ENCODE measurements at places on chromosomes 4 and X.
A peak's percentile ranks its signal among the peaks of the same experiment; 100 is the strongest.

GRCh38 chr4:15526924-15527592 lies 57.4 kb downstream of the CC2D2A start:
- no peak for DNase-seq

GRCh38 chrX:108138814-108139702 lies 47.5 kb downstream of the ATG4A start:
- DNase-seq, result no peak

DNA sequence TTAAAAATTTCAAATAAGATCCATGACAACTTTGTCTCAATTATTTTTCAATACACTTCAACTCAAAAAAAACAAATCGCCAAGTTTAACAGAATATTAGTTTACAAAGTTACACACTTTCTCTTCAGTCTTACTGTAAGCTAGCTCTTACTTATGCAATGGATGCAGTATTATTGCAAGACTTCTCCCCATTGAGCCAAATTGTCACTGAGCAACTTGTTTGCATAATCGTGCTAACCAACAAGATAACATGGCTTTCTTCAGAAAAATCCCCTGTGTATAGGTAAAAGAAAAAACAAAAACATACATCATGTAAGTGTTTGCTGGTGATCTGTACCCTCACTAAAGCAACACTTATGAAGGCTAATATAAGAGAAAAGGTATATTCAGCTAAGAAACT lies 18.9 kb downstream of the DNAJB14 start:
- DNase-seq, result no peak

DNA sequence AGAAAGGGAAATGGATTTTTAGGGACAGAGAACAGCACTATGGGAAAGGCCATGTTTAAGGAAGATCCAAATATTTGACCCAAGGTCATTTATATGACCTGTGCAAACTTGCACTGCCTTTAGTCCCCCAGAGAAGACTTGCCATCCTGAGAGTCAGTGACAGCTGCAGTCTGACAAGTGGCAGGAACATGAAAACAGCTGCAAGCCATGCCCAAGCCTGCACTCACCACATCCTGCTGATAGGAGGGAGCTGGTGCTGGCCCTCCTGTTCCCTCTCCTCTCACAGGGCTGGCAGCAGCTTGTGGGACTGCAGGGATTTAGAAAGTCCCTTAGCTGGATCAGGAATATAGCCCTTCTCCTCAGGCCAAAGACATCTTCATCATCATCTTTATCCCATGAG lies 187.7 kb downstream of the RAP1GDS1 start:
- peak; percentile 52 for DNase-seq

DNA sequence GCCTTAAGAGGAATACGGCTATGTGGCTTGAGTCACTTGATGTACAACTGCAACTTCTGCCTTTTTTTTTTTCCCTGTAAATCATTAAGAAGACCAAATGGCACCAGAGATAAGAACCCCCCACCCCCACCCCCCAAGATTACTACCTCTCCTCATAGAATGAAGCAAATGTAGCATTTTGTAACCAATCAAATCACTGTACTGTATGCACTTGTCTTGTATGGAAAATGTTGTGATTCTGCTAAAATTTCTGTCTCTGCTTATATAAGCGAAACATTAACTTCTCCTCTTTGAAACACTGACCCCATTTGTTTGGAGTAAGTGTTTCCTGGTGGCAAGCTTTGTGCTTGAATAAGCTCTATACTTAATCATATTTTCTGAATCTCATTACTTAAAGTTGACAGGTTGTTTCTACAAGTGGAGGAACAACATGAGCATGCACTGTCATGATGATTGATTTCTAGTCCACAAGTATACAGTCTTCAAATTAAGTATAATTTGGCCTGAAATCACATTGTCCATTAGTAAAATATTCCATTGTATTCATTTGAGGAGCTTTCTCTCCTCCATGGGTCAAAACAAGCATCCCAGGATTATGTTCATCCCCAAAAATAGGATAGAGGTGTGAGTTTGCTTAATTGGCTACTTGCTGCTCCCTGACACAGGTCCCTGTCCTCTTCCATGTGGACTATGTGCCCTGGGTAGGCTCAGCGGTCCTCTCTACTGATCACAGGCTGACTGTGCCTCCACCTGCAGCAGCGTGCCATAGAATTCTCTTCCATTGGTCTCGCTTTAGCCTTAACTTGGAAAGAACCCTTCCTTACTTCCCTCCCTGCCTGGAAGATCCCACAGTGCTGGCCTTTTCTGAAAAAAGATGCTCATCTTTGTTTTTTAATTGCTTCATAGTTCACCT lies 104.0 kb upstream of the BMP2K start:
- no peak for DNase-seq

GRCh38 chr4:10715696-10716095 lies 31.1 kb upstream of the CLNK start:
- DNase-seq, result peak; percentile 48

- DNase-seq, result no peak
Measured at GRCh38 chrX:148659481-148659880, 159.1 kb downstream of the AFF2 start.

GRCh38 chr4:52932591-52933470 lies 70.7 kb downstream of the RASL11B start:
- no peak for DNase-seq

- DNase-seq, result no peak
Measured at GRCh38 chrX:31237189-31237588, 165.3 kb upstream of the FTHL17 start.

GRCh38 chr4:131978120-131978519 lies 1171.0 kb upstream of the PCDH10 start:
- no peak for DNase-seq

- DNase-seq, result no peak
Measured at GRCh38 chr4:51895158-51895557, 52.2 kb downstream of the DCUN1D4 start.

- no peak for DNase-seq
Measured at GRCh38 chr4:2828758-2829181, 14.9 kb upstream of the ADD1 start.

Measured in H4 (cell line).